CD4-positive, alpha-beta T cell treated with Interferon gamma for 1 hour (primary cell): ENCODE measurements at places on chromosomes 13 and 19.

DNA sequence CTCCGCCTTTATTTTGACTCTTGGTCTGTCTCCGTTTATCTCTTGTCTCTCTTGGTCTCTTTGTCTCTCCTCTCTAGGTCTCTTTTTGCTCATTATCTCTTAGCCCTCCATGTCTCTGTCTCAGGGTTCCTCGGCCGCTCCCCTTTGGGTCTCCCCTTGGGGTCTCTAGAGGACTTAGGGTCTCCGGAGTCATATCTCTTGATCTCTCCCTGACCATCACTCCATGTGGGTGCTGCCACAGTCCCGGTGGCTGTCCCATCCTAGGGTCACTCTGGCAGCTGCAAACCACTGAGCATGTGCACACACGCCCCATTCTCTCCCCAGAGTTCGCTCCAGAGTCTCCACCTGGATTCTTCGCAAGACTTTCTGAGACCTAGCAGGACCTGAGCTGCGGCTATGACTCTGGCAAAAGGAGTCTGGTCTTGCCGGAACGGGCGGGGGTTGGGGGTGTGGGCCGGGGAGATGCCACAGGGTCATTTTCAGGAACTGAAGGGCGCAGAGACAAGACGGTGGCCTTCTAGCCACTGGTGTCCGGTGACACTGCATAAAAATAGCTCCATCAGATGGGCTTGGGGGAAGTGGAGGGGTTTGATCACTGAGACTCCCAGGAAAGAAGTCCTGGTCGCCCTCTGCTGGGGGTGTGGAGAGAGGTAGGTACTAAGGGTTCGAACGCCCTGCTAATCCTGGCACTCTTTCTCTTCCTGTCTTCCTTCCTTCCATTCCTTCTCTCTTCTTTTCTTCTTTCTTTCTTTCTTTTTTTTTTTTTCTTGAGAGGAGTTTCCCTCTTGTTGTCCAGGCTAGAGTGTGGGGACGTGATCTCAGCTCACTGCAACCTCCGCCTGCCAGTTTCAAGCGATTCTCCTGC lies 1.2 kb upstream of the KCNA7 start:
- DNase-seq, result no peak

- DNase-seq, result no peak
These were observed 1.7 kb downstream of the DPY19L3 start for GRCh38 chr19:32407004-32407992.

GRCh38 chr19:27392027-27392632 lies 1820.8 kb downstream of the UQCRFS1 start:
- DNase-seq, result no peak

- no peak for DNase-seq
These were observed 7.8 kb downstream of the ACP4 start for GRCh38 chr19:50797781-50798658.
